Activated naive CD8-positive, alpha-beta T cell treated with anti-CD3 and anti-CD28 coated beads, Interleukin-2, amount 10 ng/mL, durations not matched to agents 7 days and 5 days (primary cell): ENCODE measurements at places on chromosomes 12 and 14. TPM values are rescaled to one million over a fixed set of nuclear protein-coding genes. Genes with fewer than 3 reads are reported as not detected.

ARMH4 gene
- not detected for total RNA-seq

- peak; percentile 70 for DNase-seq
Measured at GRCh38 chr14:52314595-52315354, 663 bp downstream of the PTGER2 start.

PRKAG1 gene
- total RNA-seq: 50.0 TPM

DNA sequence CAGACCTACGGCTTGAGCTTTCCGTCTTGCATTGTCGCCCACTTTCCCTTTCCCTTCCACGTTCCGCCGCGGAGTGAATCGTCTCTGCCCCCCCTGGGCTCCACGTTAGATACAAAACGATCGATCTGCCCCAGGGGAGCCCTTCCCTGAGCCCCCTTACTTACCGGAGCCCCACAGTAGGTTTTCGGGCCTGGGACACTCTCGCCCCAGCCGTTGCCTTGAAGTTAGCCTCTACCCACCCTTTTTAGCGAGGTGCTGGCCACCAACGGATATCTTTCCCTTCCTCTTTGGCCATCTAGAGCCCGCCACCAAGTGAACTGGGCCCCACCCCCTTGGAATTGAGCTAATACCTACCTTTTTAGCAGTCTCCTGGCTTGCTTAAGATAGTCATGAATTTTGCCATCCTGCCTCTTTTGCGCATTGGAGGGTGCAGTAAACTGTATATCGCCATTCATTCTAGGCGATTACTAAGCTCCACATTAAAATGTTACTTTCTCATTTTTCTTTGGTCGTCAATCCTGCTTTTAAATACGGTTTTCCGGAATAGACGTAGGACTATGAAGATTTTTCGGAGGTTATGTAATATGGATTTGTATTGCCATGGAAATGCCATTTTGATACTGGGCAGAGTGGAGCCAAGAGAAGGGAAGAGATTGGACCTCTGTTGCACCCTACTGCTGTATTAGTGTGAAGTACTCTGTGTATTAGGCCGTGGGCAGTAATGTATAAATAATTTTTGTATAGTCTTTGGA, 764 bp downstream of the RBM25 start:
- no peak for DNase-seq

- peak; percentile 9 for DNase-seq
Measured at GRCh38 chr12:34393086-34393820, 371.0 kb downstream of the ALG10 start.

NUAK1 gene
- not detected for total RNA-seq

GRCh38 chr12:68477261-68477772, 133.4 kb upstream of the RAP1B start:
- no peak for DNase-seq

- no peak for DNase-seq
Measured at GRCh38 chr14:64201296-64201695, 92.9 kb downstream of the ESR2 start.

- no peak for DNase-seq
Measured at GRCh38 chr14:92797935-92798653, 4.0 kb downstream of the GOLGA5 start.

DNA sequence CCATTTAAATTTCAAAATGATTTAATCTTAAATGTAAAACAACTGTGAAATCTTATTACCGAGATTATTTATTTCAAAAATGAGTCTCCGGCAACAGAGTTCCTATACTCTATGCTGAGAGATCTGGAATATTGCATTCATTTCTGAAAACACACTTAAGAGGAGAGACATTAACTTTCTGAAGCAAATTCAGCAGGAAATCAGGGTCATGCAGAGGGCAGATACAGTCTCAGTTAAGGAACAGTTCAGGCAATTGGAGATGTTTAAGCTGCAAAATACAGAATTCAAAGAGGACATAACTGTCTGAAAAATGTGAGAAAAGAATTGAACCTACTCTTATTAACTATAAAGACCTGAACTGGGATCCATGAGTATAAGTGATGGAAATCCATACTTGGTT, 320.7 kb downstream of the PAWR start:
- DNase-seq: no peak

OAS2 gene
- total RNA-seq: 245 TPM

GRCh38 chr12:3697311-3697870, 55.5 kb downstream of the CRACR2A start:
- DNase-seq: no peak

DNA sequence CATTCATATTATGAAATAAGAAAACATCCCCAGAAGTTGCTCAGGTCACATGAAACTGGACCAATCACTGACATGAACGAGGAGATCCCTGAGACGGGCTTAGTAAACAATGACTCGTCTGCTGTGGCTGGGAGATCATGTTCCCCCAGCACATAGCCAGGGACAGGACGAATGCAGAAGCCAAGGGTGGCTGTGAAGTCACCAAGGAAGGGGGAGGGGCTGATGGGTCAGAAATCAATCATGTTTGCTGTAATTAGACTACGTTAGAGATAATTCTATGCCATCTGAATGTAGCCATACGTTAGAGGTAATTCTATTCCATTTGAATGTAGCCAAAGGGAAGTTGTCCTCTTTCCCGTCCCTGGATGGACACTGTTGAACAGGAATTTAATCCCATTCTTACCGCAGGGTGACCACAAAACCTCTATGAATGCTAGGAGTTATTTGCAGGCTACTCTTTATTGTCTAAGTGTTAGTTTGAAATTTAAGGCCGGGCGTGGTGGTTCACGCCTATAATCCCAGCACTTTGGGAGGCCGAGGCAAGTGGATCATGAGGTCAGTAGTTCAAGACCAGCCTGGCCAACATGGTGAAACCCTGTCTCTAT, 332.9 kb downstream of the TMEM132D start:
- no peak for DNase-seq

DNA sequence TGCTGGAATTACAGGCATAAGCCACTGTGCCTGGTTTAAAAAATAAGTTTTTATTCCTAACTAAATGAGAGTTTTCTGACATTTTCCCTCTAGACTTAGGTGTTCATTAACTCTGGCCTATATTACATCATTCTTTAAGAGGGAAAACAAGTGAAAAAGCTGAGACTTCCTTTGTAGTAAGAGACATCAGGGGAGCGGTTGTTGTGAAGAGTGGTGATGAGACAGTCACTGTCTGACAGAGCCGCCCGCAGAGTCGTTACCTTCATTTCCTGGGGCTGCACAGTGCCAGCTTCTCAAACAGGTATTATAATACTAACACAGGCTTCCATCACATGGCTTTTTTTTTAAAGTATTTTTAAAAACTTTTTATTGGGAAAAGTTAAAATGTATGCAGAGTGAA, 19.7 kb upstream of the TDRD9 start:
- no peak for DNase-seq
